Stimulated activated CD4-positive, alpha-beta T cell treated with anti-CD3 and anti-CD28 coated beads, Interleukin-4, amount 100 ng/mL, for 1 hour (primary cell): ENCODE measurements at places on chromosomes 3 and 15.

DNA sequence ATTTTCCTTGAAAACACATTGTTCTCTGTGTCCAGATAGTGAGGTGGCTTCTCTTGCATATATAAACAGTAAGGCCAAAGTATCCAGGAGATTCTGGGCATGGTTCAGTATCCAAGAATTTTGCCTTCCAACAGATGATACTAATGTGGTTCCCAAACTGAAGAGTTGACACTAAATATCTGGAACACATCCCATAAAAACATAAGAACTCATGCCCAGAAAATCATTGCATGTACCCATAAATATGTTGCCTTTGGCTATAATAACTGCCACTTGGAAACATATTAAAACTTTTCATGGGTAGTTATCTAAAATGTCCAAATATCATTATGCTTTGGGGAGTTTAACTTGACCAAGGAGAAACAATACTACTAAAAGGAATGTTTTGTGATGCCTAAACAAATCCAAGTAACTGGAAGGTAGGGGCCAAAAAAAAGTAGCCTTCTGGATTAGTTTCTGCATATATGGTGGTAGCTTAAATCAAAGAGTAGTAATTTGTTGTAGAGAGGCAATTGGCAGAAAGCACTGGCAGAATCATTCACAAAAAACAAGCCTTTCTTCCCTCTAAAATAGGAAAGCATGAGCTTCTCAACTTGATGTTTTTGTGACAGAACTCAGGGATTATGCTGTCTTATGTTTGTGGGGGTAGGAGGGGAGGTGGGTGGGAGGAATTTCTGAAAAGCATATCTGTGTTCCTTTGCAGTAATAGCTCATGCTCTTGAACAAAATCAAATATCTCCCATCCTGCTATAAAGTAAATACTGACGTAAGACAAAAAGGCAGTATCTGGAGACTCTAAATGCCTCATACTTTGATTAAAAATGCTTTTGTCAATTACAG is 753.9 kb downstream of the TUSC7 start:
- DNase-seq = no peak

- no peak for DNase-seq
Measured at GRCh38 chr15:59035201-59035600, 47.7 kb downstream of the RNF111 start.

- no peak for DNase-seq
Measured at GRCh38 chr15:63870487-63871209, 36.9 kb upstream of the HERC1 start.

- no peak for DNase-seq
Measured at GRCh38 chr3:45055411-45056143, 29.5 kb downstream of the CLEC3B start.

GRCh38 chr3:141020143-141020830 is 30.9 kb upstream of the SPSB4 start:
- no peak for DNase-seq

GRCh38 chr3:183822631-183823030 is 2.7 kb downstream of the MAP6D1 start:
- no peak for DNase-seq

DNA sequence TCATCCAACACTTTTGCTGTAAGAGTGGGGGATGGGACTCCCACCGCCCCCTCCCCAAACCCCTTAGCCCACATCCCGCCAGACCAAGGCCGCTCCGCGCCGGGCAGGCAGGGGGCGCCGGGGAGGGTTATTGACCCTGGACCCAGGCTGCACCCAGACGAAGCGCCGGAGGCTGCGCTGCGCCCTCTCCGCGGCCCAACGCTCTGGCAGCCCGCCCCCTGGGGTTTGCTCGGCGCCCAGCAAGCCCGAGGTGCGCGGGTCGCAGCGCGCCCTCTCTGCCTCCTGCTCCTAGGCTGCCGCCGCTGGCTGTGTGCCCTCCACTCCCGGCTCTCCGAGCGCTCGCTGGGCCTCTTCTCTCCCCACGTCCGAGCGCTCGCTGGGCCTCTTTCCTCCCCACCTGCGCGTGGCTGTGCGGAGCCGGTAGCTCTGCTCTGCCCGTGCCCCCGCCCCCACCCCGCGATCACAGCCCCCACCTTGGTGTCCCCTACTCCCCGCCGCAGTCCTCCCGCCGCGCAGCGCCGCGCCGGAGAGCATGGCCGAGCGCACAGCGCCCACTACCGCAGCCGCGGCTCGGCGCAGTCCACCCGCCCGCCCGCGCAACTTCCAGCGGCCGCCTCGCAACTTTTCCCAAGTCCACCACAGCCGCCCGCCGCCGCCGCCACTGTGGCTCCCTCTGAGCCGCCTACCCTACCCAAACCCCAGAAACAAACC is 1.2 kb downstream of the MECOM start:
- DNase-seq = peak; percentile 45

DNA sequence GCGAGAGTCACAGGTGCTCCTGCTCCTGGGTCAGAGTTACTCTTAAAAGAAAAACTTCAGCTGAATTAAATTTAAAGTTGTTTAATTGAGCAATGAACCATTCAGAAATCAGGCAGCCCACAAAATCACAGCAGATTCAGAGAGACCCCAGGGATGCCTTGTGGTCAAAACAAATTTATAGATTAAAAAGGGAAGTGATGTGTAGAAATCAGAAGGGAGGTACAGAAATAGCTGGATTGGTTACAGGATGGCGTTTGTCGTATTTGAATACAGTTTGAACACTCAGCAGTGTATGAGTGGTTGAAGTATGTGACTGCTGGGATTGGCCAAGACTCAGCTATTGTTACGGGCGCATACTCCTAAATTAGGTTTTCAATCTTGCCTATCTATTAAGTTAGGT is 58.6 kb downstream of the UACA start:
- no peak for DNase-seq

- peak; percentile 2 for DNase-seq
Measured at GRCh38 chr3:190617185-190617584, 103.3 kb downstream of the IL1RAP start.

DNA sequence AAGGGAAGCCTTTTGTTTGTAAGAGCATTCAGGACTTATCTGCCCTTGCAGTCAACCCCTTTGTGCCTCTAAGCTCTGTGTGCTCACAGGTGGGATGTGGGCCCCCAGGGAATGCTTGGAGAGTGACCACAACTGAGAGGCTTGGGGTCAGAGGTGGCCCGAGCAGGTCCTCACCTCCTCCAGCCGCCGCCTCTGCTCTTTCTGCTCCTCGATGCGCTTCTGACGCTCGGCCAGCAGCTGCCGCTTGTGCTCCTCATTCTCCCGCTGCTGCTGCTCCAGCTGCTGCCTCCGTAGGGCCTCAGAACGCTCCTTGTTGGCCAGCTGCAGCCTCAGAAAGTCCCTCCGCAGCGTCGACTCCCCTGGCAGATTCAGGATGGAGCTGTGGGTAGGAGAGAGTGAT is 130.8 kb upstream of the SLC2A2 start:
- no peak for DNase-seq

- DNase-seq = no peak
Measured at GRCh38 chr3:180184816-180185215, 148.1 kb upstream of the PEX5L start.

- no peak for DNase-seq
Measured at GRCh38 chr3:80232760-80233159, 465.0 kb upstream of the ROBO1 start.

DNA sequence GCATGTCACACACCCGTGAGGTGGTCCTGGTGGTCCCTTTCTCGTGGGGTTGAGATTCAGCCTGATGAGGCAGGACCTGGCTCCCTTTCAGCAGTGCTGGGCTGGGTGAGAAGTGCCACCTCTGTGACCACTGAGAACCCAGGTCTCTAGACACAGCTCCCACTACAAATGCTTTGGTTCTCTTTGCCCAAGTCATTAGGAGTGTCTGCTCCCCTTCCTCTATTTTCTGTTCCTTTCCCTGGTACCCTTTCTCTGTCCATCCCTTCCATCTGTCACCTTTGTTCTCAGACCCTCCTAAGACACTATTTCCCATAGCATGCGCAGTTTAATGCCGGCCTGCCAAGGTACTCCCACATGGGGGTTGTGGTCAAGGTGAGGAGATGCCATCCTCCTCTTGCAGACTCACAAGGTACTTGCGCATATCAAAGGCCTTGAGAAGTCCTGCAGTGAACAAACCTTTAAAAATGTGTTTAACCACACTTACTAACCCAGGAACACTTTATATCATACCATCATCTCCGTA is 297.7 kb downstream of the LRTM1 start:
- DNase-seq = no peak
